NCI-H2081 treated with DMSO at 0.1 percent for 48 hours (cell line): ENCODE measurements at places on chromosomes 2 and 18.

GRCh38 chr18:58101291-58101794 lies 57.3 kb downstream of the NEDD4L start:
- no peak for DNase-seq

DNA sequence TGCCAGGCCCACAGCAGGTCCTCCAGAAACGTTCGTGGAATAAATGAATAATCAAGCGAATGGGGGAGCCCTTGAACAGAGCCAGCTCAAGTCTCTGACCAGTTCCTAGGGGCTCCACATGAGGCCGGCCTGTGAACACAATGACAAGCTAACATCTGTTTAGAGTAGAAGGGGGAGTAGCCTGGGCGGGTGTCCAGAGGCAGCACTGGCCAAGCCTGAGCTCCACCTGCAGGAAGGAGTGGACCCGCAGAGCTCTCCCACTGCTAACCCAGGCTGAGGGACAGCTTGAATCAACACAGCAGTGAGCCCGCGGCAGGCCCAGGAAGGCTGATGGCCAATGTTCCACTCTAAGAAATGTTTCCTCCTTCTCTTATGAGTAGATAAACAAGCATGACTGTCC lies 234.8 kb upstream of the RAB6C start:
- DNase-seq, result no peak

GRCh38 chr2:200095436-200095835 lies 140.1 kb downstream of the MAIP1 start:
- no peak for DNase-seq

- DNase-seq, result no peak
Measured at GRCh38 chr18:58338961-58339592, 289.8 kb downstream of the ALPK2 start.

- DNase-seq, result no peak
Measured at GRCh38 chr2:88764850-88765153, 73.3 kb downstream of the RPIA start.

DNA sequence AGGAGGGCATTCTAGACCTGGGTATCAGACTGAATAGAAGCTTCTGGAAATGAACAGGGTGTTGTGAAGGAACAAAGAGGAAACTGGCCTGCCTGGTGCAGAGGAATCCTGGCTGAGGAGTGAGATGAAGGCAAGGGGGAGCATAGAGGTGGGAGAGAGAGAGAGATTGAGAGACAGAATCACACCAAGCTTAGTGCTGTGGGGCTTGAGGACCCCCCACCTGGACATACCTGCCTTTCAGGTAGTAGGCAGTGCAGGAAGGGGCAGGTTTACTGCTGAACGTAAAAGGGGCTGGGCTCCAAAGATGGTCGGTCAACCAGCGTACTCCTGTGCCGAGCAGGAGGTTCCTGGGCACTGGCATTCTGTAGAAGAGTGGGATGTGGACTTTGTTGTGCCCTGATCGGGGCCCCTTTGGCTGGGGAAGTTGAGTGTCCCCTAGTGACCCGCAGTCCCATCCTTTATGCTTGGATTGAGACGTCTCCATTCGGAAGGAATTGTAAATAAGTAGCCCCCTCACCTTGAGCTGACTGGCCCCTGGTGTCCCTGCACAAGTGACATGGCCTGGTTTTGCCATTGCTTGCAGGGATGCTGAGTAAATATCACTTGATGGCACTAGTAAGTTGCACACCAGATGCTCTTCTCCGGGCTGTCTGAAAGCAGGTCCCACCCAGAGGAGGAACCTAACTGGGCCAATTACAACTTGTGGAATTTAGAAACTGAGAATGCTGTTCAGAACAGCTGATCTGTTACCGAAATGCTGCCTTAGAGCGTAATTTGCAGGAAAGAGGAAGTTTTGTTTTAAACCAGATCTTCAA lies 1.4 kb downstream of the UBE2F start:
- no peak for DNase-seq

- no peak for DNase-seq
Measured at GRCh38 chr2:66170744-66171330, 264.1 kb upstream of the MEIS1 start.

GRCh38 chr2:239561446-239562001 lies 160.7 kb upstream of the HDAC4 start:
- no peak for DNase-seq

- no peak for DNase-seq
Measured at GRCh38 chr2:3460156-3460555, 59.2 kb downstream of the ADI1 start.

DNA sequence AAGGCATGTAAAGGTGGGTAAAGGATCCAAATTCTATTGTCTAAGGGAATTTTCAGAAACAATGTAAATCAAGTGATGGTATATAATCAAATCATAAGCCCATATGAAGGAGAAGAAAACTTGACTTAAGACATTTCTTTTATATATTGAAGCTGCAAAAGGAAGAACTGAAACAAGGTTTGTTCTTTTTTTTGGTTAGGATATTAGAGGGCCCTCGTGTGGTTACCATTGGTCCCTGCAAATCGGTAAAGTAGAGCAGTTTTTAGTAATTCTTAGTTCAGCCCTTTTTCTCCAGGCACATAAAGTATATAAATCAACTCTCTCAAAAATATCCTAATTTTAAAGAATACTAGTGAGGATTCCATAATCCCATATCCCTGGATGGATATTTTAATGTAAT lies 105.6 kb upstream of the STK17B start:
- no peak for DNase-seq

DNA sequence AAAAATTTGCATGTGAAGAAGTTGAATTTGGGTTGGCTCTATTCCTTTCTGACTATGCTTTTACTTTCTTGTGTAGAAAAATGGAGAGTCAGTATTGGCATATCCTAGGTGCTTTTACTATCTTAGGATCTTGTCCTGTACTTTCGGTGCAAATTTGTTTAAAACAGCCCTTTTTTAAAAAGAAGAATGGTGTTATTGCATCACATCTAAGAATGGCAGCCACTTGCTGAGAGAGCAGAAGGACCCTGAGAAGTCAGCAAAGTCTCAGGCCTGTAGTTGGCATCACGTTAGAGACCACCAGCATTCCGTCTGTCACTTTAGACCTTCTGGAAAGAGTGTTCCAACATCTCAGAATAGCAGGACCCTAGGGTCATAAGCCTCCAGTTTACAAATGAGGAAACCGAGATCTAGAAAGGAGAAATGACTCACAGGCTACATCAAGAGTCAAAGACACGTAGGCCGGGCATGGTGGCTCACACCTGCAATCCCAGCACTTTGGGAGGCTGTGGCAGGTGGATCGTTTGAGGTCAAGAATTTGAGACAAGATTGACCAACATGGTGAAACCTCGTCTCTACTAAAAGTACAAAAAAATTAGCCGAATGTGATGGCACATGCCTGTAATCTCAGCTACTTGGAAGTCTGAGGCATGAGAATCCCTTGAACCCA lies 42.5 kb downstream of the SPATS2L start:
- DNase-seq, result no peak

DNA sequence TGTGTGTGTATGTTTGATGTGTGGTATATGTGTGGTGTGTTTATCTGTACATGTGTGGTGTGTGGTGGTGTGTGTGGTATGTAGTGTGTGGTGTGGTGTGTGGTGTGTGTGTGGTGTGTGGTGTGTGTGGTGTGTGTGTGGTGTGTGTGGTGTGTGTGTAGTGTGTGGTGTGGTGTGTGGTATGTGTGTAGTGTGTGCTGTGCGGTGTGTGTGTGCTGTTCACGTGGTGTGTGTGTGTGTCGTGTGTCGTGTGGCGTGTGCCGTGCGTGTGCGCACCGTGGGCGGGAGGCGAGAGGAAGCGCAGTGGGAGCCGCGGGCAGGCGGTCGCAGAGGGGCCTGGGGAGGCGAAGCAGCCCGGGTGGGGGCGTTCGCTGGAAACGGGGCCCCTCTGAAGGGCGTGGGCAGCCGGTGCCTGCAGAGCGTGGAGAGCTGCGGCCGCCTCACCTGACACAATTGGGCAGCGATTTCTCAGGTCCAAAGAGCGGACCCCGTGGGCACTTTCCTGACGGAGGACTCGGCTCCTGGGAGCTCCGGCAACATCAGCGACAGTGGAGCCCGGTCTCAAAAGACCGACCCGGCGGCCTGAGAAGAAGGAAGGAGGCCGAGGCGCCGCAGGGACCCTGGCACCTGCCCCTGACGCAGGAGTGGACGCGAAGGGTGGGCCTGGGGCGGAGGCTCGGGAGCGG lies 741.1 kb upstream of the SALL3 start:
- DNase-seq, result no peak

GRCh38 chr2:121359170-121359569 lies 74.2 kb upstream of the TFCP2L1 start:
- no peak for DNase-seq

DNA sequence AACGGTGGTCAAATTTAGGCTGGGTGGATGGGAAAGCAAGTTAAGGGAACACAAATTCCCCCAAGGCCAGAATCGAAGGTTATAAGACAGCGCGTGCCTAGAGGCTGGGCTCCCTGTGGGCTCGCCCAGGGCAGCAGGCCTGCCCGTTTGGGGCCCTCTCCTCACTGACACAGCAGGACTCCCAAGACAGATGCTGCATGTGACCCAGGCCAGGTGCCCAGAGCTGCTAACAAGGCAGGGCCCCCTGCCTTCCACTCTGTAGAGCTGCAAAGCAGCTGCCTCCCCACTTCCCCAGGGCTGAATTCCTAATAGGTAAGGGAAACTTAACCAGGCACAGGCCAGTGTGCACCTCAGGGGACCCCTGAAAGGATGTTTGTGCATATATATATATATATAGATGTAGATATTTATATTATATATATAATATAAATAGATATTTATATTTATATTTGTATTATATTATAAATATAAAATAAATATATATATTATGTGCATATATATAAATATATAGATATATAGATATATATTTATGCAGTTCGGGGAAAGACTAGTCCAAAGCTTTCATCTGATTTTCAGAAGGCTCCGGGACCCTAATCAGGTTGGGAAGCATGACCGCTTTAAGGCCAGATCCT lies 43.7 kb downstream of the TMEM37 start:
- no peak for DNase-seq

DNA sequence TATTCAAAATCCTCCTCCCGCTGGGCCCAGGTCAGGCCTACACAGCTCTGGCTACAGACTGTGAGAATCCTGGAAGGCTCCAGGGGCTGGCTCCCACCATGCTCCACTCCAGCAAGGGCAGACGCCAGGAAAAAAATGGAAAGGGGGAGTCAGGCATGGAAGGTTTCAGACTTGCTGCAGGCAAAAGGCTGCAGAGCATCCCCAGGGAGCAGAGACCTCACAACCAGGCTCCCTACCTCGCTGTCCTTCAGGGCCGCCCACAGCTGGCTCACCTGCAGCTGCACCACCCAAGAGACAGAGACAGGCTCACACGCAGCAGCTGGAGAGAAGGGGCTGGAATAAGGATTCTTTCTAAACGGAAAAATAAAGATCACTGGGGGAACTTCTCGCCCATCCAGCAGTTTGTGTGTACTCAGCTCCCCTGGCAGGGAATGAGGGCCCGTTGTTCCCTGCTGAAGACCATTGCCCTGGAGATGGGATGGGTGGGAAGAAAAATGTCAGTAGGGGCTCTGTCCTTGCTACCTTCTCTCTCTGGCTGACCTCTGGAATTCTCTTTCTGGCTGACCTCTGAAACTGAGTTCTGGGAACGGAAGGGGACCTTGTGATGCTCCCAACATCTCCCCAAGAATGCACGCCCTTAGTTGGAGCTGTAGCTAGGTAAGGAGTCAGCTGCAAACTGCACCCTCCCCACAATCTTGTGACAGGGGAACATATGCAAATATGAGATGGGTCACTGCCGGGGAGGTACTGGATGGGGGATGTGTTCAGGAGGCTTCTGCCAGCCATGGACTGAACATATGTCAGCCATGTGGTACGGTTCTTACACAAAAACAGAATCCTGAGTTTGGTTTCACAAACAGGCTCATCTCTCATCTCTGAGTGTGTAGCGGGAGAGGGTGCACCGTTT lies 34.5 kb downstream of the BCL2 start:
- no peak for DNase-seq

DNA sequence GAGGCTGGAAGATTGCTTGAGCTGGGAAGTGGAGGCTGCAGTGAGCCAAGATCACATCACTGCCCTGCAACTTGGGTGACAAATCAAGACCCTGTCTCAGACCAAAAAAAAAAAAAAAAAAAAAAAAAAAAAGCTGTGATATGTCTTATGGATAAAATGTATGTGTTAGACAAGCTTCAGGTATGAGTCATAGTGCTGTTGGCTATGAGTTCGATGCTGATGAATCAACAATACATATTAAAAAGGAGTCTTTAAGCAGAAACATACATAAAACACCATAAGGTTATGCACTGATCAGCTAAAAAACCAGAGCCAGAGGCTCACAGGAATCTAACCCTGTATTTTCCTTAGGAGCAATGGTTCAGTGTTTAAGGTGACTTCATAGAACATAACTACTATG lies 332.3 kb downstream of the NCKAP5 start:
- DNase-seq, result no peak

GRCh38 chr2:4507661-4508060 lies 804.3 kb downstream of the DCDC2C start:
- no peak for DNase-seq

GRCh38 chr2:3751806-3752205 lies 48.4 kb downstream of the DCDC2C start:
- no peak for DNase-seq

GRCh38 chr2:241123816-241124536 lies 21.9 kb upstream of the MTERF4 start:
- no peak for DNase-seq

- no peak for DNase-seq
Measured at GRCh38 chr2:54803783-54804751, 80.6 kb downstream of the EML6 start.
